Hematopoietic multipotent progenitor cell treated with erythropoietin and hydrocortisone succinate and interleukin-3 and kit ligand, for 15 days (in vitro differentiated cells): ENCODE measurements at places on chromosomes 4 and X.

- DNase-seq = no peak
Measured at GRCh38 chrX:147981038-147981752, at the start of gene FMR1NB. Gene FMR1NB, plus strand, starts transcription at chrX:147981337. Its CDS starts 66 bp downstream, at chrX:147981403.

DNA sequence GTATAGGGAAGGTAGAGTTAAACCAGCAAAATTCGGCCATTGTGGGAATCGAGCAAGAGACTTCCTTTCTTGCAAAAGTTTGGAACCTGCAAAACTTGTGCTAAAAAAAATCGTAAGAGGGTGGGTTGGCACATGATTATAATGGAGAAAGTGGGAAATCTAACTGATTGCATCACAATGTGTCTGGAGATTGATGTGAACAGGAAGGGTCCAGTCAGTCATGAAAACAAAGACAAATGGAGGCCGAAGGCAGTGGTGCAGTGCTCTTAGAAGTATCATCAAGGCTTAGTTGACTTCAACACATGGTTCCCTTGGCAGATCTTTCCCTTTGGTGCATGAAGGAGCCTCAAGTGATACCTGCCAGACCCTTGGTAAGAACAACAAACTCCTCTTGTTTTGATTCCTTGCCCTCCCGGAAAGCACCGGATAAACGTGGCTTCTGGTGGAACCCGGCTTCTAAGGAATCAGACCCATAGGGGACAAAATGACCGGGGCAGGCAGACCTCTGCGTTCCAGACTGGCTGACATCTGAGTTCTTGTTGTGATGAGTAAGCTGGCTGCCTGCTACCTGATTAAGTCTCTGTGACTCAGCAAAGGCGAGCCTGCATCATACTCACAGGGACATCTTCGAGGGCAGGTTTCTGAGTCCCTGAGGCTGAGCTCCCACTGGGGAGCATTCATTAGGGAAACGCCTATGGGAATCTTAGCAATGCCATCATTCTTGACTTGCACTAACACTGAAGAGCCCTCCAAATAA is 87.7 kb upstream of the MAP3K15 start:
- peak; percentile 7 for DNase-seq

GRCh38 chrX:5490786-5491563 is 737.7 kb downstream of the NLGN4X start:
- DNase-seq = no peak

DNA sequence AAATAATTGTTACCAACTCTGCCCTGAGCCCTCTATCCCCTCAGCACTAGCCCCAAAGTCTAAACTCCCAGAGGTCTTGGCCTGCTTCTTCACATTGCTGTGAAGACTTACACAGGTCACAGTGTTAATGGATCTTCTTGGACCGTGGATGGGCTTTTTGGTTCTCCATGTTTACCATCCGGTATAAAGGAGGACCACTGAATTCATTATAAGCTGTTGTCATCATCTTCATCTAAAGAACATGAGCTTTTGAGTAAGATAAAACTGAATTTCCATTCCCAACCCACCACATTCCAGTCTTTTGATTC is 8.5 kb downstream of the NUDT11 start:
- no peak for DNase-seq

- no peak for DNase-seq
Measured at GRCh38 chrX:133513123-133513522, 97.8 kb upstream of the GPC4 start.

DNA sequence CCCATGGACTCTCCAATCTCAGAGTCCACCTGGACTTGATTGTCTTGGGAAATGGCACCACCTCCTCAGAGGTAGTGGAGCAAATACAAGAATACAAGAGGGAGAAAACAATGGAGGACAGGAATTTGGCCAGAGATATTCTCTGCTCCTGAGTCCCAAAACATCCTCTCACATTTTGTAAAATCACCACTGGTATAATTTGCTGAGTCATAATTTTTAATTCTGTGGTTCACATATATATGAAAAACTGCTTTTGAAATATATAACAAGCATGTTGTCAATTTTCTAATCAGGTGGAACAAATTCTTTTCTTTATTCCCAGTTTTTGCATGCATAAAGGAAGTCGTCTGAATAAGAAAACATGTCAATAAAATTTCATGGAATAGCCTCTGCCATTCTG is 356.1 kb downstream of the AFF2 start:
- DNase-seq = no peak

DNA sequence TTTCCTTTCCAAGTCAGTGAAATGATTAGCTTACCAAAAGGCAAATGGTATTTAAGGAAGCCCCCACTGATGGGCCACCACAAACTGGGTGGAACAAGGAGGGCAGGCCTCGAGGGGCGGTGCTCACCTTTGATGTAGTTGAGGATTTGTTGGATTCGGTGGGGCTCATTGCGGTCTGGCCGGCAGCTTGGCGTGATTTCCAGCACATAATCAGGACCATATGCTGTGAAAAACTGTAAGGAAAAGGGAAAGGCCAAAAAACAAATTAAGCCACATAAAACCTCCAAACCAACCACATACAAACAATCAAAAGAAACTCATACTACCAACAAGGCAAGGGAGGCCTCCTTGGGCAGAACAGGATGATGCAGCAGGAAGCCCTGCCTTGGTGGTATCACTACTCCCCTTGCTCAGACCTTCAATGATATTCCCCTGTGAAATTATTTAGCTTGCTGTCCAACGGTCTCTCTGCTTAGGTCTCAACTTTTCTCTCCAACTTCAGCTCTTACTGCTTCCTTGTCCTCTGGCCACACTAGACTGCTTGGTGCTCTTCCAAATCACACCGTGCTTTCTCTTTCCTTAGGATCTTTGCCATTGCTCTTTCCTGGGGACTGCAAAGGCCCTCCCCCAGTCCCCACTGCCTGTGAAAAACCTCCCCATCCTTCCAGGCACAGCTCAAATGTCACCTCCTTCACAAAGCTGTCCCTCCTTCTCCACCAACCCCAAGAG is 46.1 kb upstream of the CITED1 start:
- no peak for DNase-seq

DNA sequence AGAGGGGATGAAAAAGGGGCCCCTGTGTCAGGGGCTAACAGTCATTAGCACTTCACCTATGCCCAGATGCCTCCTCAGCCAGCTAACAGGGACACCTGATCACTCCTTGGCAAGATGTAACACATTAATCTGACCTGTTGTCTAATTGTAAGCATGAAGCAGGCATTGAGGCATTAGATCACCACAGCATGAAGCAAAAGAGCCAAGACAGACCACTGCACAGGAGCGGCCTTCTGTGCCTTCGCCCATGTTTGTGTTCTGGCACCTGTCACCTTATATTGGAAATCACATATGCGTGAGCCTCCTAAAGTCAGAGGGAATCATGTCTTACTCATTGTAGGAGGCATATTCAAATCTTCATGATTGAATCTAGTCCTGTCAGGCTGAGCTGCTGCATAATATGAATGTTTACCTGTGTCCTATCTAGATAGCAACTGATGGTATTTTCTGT is 48.4 kb downstream of the PTTG2 start:
- no peak for DNase-seq

DNA sequence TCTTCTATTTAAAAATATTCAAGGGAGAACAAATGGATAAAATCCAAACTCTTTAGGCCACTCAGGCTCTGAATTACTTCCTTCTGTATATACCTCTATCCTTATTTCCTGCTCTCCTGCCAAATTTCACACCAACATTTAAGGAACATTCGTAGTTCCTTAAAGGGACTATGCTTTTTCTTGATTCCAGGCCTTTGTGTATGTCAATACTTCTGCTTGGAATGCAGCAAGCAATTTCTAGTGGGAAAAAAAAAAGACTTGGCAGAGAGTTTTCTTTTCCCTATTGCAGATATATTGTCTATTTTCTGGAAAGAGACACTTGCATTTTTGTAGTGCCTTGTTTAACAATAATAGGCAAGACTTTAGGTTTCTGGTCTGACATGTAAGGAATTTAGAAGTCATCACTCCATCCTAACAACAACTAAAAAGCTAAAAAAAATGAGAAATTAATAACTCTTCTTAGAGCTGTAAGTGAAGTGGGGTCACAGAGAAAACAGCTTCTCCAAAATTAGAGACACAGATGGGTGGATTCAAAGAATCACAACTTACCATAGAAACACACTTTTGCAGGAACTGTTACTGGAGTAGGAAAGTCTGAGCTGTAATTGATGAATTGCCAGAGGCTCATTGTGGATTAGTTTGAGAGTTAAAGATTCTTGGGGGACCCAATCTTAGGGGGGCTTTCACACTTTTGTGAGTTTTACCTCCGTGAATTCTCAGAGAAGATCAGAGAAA is 2.1 kb upstream of the ADH5 start:
- DNase-seq = no peak

DNA sequence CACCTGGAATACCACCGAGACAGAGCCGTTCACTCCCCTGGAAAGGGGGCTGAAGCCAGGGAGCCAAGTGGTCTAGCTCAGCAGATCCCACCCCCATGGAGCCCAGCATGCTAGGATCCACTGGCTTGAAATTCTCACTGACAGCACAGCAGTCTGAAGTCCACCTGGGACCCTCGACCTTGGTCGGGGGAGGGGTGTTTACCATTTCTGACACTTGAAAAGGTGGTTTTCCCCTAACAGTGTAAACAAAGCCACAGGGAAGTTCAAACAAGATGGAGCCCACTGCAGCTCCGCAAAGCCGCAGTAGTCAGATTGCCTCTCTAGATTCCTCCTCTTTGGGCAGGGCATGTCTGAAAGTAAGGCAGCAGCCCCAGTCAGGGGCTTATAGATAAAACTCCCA is 243.2 kb downstream of the RASL11B start:
- no peak for DNase-seq

DNA sequence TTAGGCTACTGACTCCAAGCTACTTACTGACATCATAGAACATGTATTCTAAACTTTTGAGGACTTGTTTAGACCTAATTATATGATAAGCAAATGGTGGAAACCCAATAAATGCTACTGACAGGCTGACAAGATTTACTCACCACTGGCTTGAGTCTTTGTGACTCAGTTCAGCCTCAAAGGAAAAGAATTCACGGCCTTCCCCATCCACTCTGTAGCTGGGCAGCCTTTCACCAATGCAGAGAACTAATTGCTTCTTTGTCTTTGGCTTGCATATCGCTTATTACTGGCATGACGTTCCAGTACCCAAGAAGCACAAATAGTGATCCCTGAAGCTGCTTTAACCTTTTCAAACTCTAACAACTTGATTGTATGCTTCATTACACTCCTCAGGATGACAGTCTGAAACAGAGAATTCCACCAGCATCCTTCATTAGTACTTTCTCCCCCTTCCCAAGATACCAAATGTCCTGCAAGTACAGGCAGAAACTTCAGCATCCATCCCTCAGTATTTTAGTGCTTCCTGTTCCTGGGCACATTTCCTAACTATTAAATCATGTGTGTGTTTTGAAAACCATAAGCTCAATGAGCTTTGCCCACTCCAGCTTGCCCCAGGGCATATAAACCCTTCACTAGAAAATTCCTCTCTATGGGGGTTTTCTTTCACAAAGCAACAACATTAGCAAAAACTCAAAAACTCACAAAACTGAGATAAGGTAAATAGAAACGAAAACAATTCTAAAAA is 298.1 kb upstream of the SLC7A11 start:
- no peak for DNase-seq

DNA sequence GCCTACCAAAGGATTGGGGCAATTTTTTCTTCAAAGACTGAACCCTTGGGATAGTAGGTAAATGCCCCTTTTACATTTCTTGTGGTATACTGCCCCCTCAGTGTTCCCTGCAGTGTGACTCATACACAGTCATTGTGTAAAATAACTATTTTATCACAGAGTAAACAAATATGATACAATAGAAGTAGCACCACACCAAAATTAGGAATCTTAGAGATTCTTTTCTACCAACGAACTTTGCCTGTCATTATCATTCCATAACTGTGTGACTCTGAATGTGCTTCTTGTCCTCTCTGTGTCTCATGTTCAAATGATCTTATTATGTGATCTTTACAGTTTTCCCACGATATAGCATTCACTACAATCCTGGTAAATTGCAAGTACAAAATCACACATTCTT is 517.0 kb downstream of the ZIC3 start:
- no peak for DNase-seq

- no peak for DNase-seq
Measured at GRCh38 chr4:17561195-17561909, 15.6 kb upstream of the LAP3 start.

DNA sequence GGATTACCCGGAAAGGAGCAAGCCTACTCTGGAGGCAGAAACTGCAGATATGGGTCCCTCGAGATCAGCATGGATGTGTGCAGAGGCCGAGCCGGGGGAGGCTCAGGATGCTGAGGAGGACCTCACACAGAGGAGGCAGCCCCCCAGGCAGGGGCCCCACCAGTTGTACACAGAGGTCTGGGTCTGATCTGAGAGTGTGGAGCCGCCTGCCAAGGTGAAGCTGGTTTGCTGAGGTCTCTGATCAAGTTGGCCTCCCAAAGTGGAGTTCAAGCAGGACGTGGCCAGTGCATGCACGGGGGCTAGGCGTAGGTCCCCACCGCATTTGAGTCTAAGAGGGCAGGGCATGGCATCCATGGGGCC is 35.0 kb downstream of the ACOX3 start:
- no peak for DNase-seq

- DNase-seq = no peak
Measured at GRCh38 chrX:111671668-111672067, 9.3 kb upstream of the ALG13 start.

DNA sequence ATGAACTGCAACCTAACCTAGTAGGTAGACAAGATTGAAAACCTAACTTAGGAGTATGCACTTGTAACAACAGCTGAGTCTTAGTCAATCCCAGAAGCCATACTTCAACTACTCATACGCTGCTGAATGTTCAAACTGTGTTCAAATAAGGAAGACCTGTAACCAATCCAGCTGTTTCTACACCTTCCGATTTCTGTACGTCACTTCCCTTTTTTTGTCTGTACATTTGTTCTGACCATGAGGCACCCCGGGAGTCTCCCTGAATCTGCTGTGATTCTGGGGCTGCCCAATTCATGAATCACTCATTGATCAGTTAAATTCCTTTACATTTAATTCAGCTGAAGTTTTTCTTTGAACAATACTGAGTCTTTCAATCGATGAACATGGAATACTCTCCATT is 89.5 kb downstream of the BMP3 start:
- DNase-seq = no peak

GRCh38 chr4:93199492-93199891 is 629.1 kb upstream of the ATOH1 start:
- DNase-seq = no peak

GRCh38 chr4:87910795-87911194 is 64.7 kb upstream of the SPP1 start:
- DNase-seq = no peak

GRCh38 chrX:131791608-131792355 is 231.3 kb upstream of the STK26 start:
- DNase-seq = no peak

GRCh38 chr4:26217961-26218676 is 102.7 kb upstream of the RBPJ start:
- no peak for DNase-seq

GRCh38 chr4:14023036-14023435 is 395.5 kb upstream of the BOD1L1 start:
- DNase-seq = no peak

DNA sequence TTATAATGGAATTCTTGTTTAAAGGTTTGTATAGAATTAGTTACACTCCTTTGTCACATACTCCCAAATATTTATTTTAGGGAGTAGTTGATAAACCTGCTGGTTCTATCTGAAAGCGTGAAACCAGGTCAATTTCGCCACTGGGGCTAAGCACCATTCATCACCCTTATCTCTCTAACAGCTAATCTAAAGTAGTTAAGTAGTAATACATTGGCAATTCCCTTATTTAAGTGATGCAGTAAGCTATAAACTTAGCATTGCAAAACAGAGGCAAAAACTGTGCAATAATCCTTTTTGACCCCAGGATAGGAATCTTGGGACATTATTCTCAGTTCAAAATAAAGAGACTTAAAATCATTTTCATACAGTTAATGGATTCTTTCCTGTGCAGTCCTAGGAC is 33.7 kb upstream of the PTPN13 start:
- DNase-seq = no peak
